Activated T-cell treated with anti-CD3 and anti-CD28 coated beads for 24 hours (primary cell): ENCODE measurements at places on chromosomes 5 and 9.

- DNase-seq: no peak
Observed at GRCh38 chr5:89071941-89072331, 189.0 kb upstream of the MEF2C start.

- DNase-seq: no peak
Observed at GRCh38 chr9:137795156-137795666, 82.4 kb upstream of the CACNA1B start.

GRCh38 chr9:18976709-18977531 is 56.1 kb downstream of the SAXO1 start:
- DNase-seq: no peak

DNA sequence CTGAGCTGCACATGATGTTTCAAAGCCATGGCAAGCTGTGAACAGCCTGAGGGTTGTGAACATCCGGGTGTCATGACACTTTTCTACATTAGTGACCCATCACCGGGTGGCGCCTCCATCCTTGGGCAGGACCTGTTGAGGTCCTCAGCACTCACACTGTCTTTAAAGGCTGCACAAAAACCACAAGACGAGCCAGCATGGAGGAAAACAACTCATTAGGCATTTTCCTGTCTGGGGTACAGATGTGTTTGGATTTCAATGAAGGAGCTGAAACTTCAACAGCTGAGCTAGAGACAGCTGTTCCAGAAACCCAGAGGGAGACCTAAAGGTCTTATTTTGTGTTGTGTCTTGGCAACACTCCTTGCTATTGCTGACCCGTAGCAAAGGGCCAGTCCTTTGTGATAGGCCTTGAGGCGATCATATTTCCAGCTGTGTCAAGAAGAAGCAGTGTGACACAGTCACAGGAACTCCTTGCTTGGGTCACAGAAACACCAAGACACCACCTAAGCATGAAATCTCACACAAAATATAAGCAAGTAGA is 151.8 kb upstream of the VLDLR start:
- DNase-seq: no peak

GRCh38 chr5:72204946-72205345 is 97.7 kb downstream of the MAP1B start:
- DNase-seq: no peak

- no peak for DNase-seq
Observed at GRCh38 chr5:39498278-39498952, 73.6 kb upstream of the DAB2 start.

- DNase-seq: no peak
Observed at GRCh38 chr9:88932766-88933165, 58.5 kb upstream of the S1PR3 start.

DNA sequence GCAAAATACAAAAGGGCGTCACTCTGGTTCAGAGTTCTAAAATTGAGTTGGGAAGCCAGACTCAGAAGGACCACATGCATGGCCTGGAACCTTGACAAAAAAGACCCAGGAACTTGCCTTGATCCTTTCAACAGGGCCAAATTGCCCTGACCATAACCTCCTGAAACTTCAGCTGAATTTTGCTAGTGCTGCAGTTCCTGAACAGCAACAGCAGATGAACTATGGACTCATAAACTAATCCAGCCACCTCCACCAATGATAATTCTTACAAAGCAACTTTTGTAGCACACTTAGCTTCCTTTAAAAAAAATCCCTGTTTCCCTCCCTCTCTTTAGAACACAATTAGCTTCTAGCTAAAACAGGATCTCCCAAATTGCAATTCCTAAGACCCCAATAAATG is 155.9 kb downstream of the MAT2B start:
- no peak for DNase-seq

GRCh38 chr5:40879163-40879942 is 29.9 kb upstream of the C7 start:
- no peak for DNase-seq

DNA sequence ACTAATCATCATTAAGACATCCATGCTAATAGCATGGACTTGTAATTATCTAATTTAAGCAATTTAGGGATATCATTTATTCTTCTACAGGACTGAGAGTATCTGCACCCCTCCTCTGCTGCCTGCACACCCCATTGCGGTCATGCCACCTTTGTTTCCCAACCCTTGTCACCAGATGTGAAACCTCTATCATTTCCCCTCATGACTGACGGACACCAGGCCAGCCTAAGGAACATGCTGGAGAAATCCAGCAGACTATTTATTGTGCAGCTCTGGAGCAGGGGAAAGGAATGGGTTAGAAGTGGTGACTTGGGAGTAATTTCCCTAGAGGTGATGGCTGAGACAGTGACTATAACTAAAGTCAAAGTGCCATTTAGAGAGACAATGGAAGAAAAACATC is 40.7 kb downstream of the UGCG start:
- no peak for DNase-seq

DNA sequence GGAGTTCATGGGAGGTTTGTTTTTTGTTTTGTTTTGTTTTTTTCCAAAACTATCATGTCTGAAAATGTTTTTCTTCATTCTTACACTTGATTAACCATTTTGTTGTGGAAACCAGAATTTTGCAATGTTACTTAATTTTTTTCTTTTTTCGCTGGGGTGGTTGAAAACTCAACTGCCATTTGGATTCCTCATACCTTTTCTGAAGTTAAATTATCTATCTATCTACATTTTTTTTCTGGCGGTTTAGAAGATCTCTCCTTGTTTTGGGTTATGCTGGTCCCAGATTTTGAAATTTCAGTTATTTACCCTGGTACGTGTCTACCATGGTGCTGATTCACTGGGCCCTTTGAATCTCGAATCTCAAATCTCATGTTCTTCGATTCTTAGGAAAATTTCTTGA is 316.2 kb upstream of the SMARCA2 start:
- DNase-seq: no peak

- DNase-seq: no peak
Observed at GRCh38 chr5:6674886-6675285, 38.3 kb upstream of the TENT4A start.

- DNase-seq: no peak
Observed at GRCh38 chr5:40605295-40605958, 74.3 kb upstream of the PTGER4 start.

GRCh38 chr5:96172436-96172835 is 210.8 kb upstream of the ELL2 start:
- DNase-seq: no peak

- no peak for DNase-seq
Observed at GRCh38 chr5:130189961-130190360, 285.7 kb downstream of the CHSY3 start.

GRCh38 chr9:93303258-93303771 is 119.4 kb downstream of the WNK2 start:
- no peak for DNase-seq

GRCh38 chr9:123416176-123416575 is 60.2 kb downstream of the CRB2 start:
- no peak for DNase-seq

DNA sequence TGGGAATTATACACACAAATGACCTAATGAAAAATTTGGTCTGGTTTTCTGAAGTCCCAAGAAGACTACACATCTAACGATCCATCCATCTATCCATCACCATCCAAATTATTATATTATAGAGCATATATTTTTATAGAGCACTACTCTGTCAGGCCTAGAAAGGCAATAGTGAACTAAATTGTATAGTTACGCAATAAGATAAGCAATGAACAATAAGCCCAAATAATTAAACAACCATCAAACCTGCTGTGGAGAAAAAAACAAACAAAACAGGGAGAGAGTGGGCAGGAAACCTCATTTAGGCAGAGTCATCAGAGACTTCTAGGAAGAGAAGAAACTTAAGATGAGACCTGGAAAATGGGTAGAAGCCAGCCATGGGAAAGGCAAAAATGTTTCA is 59.7 kb downstream of the MTX3 start:
- no peak for DNase-seq

GRCh38 chr9:102518324-102518723 is 476.8 kb upstream of the CYLC2 start:
- no peak for DNase-seq

DNA sequence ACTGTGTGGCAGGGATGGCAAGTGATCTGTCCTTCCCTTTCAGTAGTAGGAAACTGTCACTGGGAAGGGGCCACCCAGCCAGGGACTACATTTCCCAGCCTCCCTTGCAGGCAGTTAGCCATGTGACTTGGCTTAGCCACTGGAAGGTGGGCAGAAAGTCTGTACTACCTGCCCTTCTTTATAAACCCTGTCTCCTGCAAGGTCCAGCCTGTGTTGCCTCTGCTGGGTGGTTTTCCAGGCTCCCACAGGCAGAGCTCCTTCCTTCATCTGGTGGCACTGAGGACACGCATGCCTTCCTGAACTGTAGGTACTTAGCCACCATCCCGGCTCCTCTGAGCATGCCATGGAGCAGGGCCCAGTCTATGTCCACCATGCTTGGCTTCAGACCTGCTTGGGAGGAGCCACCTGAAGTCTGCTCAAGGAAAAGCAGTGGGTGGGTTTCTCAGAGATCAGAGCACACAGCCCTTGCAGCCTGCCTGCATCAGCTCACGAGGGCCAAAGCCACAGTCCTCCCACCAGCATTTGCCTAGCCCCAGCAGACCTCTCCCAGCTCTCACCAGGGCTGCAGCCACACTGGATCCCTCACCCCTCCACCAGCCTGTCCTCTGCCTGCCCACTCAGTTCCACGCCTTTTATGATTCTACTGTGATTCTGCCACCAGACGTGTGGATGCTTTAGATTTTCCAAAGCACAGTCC is 16.7 kb upstream of the SLC25A51 start:
- DNase-seq: no peak

GRCh38 chr5:489689-490080 is 34.6 kb downstream of the SLC9A3 start:
- DNase-seq: no peak

- no peak for DNase-seq
Observed at GRCh38 chr9:125586172-125586511, 120.9 kb downstream of the MAPKAP1 start.

DNA sequence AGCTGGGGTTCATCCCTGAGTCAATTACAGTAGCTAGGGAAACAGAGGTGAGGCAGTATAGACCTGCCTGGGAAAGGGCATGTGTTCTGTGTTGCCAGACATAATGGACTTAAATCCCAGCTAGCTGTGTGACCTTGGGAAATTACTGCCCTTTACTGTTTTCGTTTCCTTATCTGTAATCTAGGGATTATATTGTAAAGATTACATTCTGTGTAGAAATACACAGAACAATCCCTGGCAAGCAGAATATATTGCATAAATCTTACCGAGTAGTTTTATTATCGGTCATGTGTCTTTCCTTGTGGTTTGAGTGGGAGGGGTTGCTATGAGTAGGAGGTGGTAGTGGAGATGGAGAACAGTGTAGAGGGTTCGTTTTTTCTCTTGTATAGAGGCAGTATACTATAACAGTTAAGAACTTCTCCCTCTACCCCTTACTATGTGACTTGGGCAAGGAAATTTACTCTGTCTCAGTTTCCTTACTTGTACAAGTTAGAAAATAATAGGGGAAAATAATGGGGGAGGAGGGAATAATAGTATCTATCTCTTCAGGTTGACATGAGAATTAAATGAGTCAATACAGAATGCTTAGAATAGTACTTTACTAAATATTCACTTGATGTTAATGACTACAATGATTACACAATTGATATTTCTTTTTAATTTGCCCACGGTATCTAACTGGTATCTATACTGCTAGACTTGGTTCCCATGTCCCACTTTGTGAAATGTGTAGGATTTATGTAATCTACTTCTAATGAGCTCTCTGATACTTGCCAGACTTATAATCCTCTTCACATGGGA is 7.1 kb upstream of the DMXL1 start:
- DNase-seq: peak; percentile 11

DNA sequence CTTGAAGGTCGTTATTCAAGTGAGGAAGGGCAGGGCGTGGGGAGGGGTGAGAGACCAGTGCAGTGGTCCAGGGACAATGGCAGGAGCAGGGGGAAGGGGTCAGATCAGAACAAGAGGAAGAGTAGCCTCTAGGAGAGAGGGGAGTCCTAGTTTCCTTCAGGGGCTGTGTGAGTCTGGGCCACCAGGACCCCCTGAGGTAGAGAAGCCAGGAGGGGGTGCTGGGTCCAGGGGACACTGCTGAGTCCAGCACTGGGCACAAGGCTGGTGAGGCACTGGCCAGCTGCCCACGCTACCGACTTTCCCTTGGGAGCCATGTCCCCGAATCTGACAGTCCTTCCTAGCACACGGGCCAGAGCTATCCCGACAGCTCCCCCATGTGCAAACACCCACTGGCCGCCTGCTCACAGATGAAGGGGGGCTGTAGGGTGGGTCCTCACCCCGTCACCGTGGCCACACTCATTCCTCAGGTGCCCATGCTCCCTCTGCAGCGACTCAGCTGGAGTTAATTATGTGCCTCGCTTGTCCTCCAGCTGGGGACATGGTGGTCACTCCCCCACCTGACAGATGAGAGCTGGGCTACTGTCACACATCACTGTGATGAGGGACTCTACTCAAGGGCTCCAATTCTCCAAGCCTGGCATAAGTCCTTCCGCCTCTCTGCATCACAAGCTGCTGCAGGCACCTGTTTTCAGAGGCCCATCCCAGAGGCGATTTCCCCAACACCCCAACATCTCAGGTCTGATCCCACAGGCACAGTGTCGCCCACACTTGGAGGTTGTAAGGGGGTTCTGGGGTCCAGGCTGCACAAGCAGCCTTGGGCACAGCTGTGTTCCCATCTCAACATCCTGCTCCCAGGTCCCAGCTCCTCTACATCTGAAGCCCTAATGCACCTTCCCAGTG is 115.1 kb downstream of the GABBR2 start:
- DNase-seq: no peak

DNA sequence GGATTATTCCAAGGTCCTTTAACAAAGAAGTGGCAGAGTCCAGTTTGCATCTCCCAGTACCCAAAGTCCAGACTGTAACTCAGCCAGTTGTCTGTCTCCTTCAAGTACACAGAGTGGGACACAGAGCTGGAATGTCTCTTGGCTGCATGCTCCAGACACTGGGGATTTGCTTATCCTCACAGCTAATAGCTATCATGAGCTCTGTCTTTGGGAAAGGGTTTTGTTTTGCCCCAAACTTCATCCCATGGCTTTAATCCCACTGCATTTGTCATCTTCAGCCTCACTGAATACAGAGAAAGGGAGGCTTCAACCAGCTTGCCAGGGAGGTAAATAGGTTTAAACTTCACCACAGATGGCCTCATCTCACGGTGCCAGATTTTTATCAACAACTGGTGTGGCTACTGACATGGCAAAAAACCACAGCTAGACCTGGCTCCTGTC is 412.2 kb upstream of the SLC24A2 start:
- DNase-seq: no peak

DNA sequence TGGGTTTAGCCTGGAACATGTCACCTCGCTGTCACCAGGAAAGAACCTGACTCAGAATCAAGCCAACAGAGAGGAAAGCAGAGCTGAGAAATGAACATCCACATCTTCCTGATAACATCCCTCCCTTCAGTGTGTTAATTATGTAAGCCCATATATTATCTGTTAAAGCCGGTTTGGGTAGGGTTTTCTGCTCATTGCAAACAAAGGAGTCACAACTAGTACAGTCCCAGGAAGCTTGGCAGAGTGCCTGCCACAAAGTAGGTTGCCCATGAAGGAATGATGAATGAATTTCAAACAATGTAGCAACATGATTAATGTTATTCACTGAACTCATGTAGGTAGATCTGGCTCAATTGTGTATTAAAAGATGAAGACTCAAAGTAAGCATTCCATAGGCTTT is 10.4 kb upstream of the PPARGC1B start:
- no peak for DNase-seq

DNA sequence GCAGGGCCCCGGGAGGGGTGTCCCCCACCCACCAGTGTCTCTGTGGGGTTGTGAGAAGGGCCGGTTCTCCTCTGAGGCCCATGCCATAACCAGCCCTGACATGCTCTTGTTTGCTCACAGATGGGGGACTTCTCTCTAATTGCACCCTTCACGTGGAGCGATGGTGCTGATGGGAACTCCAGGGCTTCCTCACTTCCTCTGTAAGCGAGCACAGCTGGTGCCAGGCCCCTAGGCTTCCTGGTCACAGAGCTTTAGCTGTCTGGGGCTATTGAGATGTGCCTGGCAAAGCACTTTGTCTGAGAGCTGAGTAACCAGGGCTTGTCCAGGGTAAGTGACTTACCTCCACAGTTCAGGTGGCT is 36.4 kb downstream of the PHF2 start:
- DNase-seq: no peak
